ENCODE measurements at places on chromosomes 11 and 22.

GRCh38 chr22:39627865-39628562 lies 57.5 kb downstream of the CACNA1I start:
- H3K4me3 ChIP-seq: no peak overlapping the region
- no peaks in the 10 kb centered on the region for H3K27me3 ChIP-seq
- H3K4me1 ChIP-seq: no peaks in the 10 kb centered on the region
- H3K36me3 ChIP-seq: no peaks in the 10 kb centered on the region

DNA sequence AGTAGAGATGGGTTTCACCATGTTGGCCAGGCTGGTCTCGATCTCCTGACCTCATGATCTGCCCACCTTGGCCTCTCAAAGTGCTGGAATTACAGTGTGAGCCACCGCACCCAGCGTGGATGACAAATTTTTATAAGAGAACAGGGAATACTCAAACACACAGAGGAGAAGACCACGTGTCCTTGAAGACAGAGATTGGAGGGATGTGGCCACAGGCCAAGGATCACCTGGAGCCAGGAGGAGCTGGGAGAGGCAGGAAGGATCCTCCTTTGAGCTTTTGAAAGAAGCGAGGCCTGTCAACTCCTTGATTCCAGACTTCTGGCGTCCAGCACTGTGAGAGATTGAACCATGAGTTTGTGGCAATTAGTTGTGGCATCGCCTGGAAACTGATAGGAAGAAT lies 1049.5 kb downstream of the TBC1D22A start:
- no peaks in the 10 kb centered on the region for H3K27me3 ChIP-seq
- H3K4me3 ChIP-seq: no peak overlapping the region
- DNase-seq: no peak

GRCh38 chr22:49727881-49728569 lies 99.6 kb downstream of the BRD1 start:
- no peak overlapping the region for H3K4me3 ChIP-seq
- H3K36me3 ChIP-seq: no peaks in the 10 kb centered on the region
- no peak overlapping the region for H3K27ac ChIP-seq
- DNase-seq: no peak
- peaks cover 13% of the 10 kb centered on the region for H3K4me1 ChIP-seq
- peaks cover 96% of the 10 kb centered on the region for H3K27me3 ChIP-seq

DNA sequence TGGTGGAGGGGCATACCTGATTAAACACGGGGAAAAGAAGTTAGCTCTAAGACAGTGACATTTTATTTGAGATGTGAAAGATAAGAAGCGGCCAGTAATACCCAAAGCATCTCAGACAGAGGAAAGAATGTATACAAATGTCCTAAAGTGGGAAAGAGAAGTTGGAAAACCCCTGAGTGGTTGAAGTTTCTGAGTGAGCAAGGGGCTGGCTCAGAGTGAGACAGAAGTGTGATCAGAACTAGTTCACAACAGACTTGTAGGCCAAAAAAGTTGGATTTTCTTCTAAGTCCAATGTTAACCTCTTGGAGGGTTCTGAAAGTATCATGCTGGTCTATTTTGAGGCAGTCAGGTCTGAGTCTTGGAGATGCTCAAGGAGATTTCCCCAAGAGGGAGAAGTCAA lies 608.7 kb downstream of the SOX6 start:
- no peaks in the 10 kb centered on the region for H3K36me3 ChIP-seq
- H3K27ac ChIP-seq: no peak overlapping the region
- H3K4me1 ChIP-seq: no peaks in the 10 kb centered on the region
- H3K27me3 ChIP-seq: peaks cover 25% of the 10 kb centered on the region
- H3K4me3 ChIP-seq: no peak overlapping the region
